Stimulated activated CD4-positive, alpha-beta T cell treated with anti-CD3 and anti-CD28 coated beads, Interleukin-1b, Interleukin-23, amount 100 ng/mL, for 4 hours (primary cell): ENCODE measurements at places on chromosomes 1 and 21.

- DNase-seq: no peak
These were observed 7.5 kb downstream of the DDR2 start for GRCh38 chr1:162639718-162640117.

GRCh38 chr1:241992734-241993133 is 6.2 kb downstream of the MAP1LC3C start:
- DNase-seq: no peak

DNA sequence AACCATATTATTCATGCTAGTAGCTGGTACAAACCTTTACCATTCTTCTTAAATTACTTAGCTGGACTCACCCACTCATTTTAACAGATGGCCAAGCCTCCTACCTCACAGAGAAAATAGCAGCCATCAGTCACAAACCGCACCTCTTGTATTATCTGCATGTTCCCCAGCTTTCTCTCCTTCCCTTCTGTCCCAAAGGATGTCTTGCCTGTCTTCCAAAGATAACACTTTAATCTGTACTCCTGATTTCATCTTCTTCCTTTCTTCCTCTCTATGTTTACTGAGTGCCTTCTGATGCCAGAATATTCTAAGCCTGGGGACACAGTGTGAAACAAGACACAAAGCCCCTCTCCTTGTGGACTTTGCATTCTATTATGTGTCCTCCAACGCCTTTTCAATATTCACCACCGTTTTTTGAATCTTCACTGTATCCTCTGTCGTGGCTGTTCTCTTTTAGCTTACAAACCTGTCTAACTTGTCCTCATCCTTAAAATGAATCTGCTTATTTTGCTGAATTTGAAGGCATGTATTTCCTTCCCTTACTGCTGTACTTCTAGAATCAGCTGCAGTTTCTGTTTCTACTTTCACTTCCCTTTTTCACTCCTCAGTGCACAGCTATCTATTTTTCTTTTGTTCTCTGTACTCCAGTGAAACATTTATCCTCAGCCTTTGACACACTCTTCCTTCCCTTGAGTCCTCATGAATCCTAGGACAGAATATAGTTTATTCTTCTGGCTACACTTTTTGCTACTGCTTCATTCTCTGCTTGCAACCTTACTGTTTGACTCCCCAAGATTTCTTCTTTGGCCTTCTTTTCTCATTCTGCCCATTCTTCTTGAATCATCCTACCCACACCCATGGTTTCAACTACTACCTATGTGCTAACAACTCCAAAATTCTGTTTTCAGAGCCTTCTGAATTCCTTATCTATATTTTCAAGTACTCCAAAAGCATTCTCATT is 216.9 kb upstream of the SAMSN1 start:
- DNase-seq: no peak

GRCh38 chr1:98903726-98904125 is 100.9 kb downstream of the PLPPR5 start:
- no peak for DNase-seq

GRCh38 chr1:214005708-214006107 is 17.9 kb downstream of the PROX1 start:
- no peak for DNase-seq

- no peak for DNase-seq
These were observed 10.7 kb upstream of the DNASE2B start for GRCh38 chr1:84387480-84388163.

- DNase-seq: peak; percentile 11
These were observed 450 bp downstream of the ARHGAP30 start for GRCh38 chr1:161069241-161069640.

- no peak for DNase-seq
These were observed 270.0 kb upstream of the VAMP3 start for GRCh38 chr1:7501084-7501491.

DNA sequence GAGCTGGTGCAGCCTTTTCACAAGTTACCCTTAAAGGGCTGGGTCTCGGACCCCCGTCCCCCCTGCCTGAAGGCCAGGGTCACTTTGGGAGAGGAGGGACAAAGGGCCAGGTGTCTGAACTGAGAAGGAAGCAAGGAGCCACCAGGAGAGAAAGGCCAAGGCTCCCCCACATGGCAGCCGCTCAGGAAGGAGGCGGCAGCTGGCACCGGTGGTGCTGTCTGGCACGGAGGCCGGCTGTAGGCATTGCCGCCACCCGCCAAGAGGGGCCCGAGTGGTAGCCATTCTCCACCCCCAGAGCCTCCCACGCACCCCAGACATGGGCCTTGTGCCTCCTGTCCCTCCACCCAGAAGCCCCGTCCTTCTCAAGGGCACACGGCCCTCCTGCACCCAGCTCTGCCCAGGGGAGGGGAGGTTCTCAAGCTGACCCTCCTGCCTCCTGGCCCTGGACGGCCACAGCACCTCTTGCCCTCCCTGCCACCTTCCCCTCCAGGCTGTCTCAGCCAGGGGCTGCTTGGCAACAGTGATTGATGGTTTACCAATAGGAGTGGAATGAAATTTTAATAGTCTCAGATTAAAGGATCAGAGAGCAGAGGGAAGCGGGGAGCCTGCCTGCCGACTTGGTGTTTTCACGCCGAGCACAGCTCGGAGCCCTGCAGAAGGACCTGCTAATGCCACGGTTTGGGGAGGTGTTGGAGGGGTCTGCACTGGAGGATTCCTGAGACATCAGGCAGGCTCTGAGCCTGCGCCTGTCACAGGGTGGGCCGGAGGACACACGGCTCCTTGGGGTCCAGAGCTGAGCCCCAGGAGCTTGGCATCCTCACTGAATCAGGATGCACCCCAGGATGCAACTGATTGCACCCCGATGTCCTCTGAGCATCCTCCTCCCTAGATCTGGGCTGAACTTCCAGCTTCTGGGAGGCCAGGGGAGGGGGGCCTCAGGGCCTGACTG is 211.9 kb upstream of the VAMP3 start:
- no peak for DNase-seq

- DNase-seq: no peak
These were observed 147.5 kb downstream of the ROR1 start for GRCh38 chr1:63921359-63921758.

DNA sequence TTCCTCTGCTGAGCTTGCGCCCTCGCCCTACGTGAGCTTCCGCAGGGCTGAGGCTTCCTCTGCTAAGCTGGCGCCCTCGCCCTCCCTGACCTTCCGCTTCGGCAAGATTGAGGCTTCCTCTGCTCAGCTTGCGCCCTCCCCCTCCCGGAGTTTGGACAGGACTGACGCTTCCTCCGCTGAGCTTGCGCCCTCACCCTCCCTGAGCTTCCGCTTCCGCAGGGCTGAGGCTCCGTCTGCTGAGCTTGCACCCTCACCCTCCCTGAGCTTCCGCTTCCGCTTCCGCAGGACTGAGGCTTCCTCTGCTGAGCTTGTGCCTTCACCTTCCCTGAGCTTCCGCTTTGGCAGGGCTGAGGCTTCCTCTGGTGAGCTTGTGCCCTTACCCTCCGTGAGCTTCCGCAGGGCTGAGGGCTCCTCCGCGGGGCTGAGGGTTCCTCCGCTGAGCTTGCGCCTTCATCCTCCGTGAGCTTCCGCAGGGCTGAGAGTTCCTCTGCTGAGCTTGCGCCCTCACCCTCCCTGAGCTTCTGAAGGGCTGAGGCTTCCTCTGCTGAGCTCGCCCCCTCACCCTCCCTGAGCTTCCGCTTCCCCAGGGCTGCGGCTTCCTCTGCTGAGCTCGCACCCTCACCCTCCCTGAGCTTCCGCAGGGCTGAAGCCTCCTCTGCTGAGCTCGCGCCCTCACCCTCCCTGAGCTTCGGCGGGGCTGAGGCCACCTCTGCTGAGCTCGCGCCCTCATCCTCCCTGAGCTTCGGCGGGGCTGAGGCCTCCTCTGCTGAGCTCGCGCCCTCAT is 753.6 kb upstream of the TPTE start:
- no peak for DNase-seq

- no peak for DNase-seq
These were observed 3.3 kb downstream of the CCSAP start for GRCh38 chr1:229339520-229339919.

DNA sequence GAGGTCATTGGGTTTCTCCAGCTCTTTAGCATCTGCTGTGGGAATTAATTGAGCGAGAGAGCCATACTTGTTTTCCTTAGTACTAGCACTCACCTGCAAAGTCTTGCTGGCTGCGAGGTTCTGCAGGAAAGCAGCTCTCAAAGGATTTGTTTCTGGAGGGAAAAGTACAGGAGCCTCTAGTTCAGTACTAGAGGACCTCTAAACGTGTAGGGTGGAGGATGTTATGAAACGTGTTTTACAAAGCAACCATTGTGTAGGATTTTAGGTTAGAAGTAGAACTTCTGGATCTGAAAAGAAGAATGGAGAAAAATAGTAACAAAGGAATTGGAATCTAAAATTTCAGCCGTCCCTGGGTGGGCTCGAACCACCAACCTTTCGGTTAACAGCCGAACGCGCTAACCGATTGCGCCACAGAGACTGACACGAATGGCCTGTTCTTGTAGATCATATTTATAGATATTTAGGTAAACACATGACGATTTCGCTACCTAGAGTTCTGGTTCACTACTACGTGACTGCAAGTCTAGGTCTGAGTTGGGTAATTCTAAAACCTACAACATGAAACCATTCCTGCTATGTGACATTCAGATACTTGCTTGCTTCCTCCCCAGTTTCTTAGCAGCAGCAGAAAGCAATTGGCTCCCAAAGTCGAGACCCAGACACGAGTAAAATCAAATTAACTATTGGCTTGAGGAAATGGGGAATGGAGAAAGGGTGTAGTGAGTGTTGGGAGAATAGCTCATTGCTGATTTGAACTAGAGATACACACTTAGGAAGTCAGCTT is 60.2 kb upstream of the CFAP126 start:
- peak; percentile 53 for DNase-seq

DNA sequence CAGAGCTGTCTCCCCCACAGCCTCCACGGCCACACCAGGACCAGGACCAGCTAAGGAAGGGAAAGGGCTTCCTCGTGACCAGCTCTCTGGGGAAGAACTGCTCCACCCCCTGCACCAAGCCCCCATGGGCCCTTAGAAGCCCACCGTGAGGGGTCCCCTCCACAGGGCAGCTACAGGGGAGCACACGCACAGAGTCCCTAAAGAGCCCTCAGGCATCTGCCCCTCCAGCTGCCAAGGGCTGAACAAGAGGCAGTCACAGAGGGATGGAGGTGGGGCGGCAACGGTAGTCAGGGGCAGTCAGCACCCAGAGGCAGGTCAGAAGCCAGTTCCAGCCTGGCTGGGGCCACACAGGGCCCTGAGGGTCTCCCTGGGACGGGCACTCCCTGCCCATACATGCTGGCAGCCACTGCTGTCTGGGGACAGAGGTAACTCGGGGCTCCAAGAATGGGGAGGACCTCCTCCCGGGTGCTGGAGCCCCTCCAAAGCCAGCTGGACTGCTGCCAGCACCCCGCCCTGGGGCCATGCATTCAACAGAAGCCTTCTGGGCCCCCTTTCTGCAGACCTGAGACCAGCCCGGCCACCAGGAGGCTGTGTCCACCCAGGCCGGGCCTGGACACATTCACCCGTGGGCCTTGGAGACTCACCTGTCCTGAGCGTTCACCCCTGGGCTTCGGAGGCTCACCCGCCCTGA is 18.7 kb downstream of the SLC19A1 start:
- no peak for DNase-seq

GRCh38 chr1:171138980-171139379 is 46.1 kb upstream of the FMO2 start:
- DNase-seq: no peak

GRCh38 chr21:39088831-39089380 is 94.3 kb downstream of the PSMG1 start:
- no peak for DNase-seq

DNA sequence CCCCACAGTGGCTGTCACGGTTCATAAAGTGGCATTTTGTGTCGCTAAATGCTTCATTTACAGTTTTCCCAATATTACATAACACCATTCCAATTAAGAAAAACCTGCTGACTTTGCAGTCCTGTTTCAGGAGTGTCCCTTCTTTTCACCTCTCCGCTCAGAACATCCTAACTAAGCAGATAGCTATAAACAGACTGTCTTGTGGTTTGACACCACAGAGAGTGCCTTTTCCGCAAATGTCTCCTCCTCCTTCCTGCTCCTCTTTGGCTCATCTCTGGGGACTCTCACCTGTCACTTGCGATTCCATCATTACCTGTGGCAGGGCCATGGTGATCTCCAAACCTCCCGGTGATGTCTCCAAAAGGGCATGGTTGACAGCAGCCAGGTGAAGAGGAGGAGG is 119.0 kb downstream of the CNIH3 start:
- no peak for DNase-seq

DNA sequence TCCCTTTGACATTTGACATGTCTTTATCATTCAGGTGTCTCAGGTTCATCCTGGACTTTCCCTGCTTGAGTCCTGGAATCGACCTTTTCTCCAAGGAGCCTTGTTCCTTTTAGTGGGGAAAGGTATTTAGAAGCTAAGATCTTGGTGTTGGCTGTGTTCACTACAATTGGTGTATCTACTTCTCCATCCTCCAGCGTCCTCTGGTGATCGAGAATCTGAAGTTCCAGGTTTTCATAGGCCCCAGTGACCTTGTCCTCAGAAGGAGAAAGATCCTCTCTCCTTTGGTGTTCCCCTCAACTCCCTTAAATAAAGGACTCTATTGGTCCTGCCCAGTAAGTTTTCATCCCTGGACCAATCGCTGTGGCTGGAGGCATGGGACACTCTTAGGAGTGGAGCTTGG is 22.1 kb downstream of the MROH7 start:
- DNase-seq: no peak

GRCh38 chr21:41961282-41961701 is 7.5 kb upstream of the C2CD2 start:
- DNase-seq: no peak

GRCh38 chr1:14567056-14567455 is 31.4 kb upstream of the KAZN start:
- DNase-seq: no peak

- no peak for DNase-seq
These were observed 92.9 kb downstream of the GRIK3 start for GRCh38 chr1:36941316-36941978.

GRCh38 chr1:232163533-232163932 is 466.4 kb downstream of the SIPA1L2 start:
- no peak for DNase-seq

DNA sequence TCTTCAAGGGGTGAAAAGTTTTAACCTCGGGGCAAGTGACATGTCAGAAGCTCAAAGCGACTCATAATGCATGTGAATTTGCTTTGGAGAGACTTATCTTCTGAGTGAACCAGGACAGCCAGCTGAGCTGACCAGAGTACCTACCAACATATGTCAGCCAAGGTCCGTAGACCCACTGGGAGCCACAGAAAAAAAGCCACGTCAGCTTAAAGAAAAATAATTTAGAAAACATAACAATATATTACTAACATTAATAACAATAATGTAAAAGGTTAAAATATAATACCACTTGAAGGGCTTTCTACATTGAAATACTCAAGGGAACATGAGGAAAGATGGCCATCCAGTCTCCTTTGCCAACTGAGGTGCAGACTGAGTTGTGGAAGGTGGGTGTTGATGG is 6.9 kb downstream of the PEX19 start:
- no peak for DNase-seq
